Stimulated activated CD4-positive, alpha-beta T cell treated with anti-CD3 and anti-CD28 coated beads, Interleukin-4, amount 100 ng/mL, for 4 hours (primary cell): ENCODE measurements at places on chromosomes 4 and X.

- DNase-seq: no peak
Measured at GRCh38 chr4:41414412-41414779, 123.6 kb upstream of the LIMCH1 start.

DNA sequence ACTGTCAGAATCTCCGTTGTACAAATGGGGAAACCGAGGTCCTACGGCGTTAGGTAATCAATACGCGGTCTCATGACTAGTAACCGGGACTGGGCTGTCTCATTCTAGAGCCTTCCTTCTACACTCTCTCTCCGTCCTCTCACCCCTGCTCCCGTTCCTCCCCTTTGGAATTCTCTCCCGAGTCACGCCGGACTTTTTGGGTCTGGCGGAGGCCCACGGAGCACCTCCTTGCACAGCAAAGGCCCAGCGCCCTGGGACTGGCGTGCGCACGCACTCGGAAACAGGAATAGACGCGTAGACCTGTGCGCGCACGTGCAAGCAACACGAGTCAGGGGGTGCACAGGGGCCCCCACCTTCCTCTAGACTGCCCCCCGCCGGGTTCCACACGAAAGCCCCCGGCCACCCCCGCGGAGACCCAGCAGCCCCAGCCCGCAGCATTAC is 361 bp downstream of the QDPR start:
- DNase-seq: peak; percentile 59

GRCh38 chr4:11488657-11489452 is 60.2 kb upstream of the HS3ST1 start:
- no peak for DNase-seq

DNA sequence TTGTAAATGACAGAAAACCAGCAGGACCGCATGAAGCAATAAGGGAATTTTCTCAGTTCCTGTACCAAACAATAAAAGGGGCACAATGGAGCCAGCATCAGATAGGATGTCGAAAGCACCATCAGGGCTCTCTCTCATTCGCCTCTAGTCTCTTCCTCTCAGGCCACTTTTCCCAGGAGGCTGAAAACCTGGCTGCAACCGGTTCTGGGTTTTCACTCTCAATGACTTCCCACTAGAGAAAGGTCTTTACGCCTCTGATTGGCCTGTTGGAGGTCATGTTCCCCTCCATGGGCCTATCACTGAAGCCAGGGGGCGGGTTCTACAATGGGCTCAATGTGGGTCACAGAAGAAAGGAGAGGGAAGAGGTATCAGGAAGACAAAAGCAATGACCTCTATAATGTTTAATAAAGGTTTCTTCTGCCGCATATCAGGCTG is 29.3 kb downstream of the ZNF827 start:
- no peak for DNase-seq
